Stimulated activated CD4-positive, alpha-beta T cell treated with anti-CD3 and anti-CD28 coated beads, TNF-alpha, amount 100 ng/mL, for 1 hour (primary cell): ENCODE measurements at places on chromosomes 5 and 9.

DNA sequence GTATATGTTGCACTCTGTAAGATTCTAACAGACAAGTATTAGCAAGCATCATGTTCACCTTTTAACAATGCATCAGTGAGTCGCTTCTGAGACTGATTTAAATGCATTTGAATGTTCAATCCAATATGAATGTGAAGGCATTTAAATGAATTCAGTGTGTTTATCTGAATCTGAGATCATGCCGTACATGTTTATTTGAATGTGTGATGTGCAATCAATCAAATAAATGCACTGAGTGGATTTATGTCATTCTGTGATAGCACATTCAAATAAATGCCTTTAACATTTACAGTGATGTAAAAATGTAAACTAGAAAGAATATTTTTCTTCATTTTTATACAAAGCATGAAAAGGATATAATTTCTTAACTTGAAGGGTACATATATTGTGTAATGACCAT lies 1063.5 kb upstream of the NUDT12 start:
- DNase-seq, result no peak

DNA sequence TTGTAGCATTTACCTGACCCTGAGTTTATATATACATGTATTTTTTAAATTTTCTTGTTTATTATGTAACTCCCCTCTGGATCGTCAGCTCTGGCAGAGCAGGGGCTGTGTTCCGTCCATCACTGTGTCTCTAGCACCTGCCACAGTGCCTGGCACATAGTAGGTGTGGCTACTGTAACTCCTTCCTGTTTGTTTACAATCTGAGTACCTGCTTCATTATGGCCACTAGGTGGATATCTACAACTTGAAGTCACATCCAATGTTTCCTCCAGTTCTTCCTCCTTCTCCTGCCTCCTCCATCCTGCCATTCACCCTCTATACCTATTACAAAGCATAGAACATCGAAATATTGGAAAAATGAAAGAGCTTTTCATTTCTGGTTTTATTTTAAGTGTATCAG lies 14.2 kb upstream of the PPP1R2B start:
- no peak for DNase-seq

GRCh38 chr9:86513429-86513828 lies 159.2 kb upstream of the TUT7 start:
- DNase-seq, result no peak

DNA sequence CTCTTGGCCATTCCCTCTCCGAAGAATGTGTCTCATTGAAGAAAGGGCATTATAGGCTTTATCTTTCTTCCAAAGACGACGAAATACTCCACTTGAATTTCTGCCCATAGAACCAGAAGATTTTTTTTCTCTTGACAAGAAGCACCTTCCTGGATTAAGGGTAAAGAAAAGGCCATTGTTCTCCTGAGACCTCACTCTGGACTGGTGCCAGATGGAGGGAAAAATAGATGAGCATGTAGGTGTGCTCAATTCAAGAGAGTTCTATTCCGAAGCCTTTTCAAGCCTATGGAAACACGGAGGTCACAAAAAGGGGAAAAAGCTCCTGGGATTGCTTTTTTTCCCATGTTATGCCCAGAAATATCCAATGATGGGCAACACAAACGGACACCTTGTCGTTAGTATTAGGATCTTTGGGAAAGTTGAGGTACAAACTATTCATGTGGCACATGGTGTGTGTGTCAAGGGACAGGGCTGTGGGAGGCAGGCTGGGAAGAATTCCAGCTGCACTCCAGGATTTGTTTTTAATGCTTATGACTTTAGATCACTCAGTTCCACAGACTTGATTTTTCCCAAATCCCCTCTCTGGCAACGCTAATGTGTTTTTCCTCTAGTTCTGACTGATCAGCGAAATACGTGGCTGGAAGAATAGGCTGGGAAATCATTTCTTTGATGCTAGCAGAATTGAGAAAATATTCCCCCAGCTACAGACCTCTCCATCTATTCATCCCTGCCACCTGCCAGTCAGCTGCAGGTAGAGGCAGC lies 89.9 kb downstream of the SIL1 start:
- DNase-seq, result no peak

DNA sequence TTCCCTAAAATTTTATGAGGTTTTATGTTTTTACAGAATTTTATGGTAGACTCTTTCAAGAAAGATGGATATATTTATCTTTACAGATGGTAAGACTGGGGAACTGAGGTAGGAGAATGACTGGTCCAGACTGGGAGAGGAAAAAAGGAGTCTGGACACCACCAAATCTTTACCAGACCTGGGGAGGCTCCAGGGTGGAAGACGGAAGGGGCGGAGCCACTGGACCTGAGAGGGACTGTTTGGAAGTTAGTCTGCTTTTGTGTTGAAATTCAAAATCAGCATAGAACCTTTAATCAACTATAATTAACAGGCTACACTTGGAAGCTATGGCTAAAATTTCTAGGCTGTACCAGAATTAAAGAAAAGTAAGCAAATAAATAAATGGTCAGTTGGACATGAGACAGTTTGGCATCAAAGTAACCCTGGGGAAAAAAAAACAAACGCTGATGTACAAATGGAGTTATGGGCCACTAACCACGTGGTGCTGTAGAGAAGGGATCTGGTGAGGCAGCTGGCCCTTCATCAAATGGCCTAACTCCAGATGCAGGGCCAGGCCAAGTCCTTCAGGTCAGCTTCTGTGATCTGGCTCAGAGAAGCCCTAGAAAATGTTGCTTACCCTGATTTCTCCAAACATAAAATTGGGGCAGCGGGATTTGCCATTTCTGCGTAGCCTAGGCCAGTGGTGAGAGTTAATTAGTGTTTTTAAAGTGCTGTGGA lies 155.1 kb downstream of the ARSB start:
- DNase-seq, result no peak

- DNase-seq, result no peak
Measured at GRCh38 chr5:93925321-93925720, 183.9 kb upstream of the POU5F2 start.

DNA sequence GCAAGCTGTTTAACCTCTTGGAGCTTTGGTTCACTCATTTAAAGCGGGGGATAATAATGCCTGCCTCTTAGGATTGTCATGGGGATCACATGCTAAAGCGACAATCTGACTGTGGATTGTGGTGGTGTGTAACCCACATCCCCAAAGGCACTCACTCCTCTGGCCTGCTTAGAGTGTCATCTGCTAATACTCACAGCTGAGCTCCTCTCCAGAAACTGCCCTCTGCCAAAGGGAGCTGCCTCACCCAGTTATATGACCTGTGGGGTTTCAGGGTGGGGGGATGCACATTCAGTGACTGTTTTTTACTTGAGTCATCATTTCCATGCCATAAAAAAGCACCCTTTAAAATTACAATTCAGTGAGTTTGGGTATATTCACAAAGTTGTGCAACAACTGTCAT lies 110.0 kb upstream of the SPOCK1 start:
- no peak for DNase-seq

- no peak for DNase-seq
Measured at GRCh38 chr5:57102905-57103255, 71.0 kb upstream of the GPBP1 start.

DNA sequence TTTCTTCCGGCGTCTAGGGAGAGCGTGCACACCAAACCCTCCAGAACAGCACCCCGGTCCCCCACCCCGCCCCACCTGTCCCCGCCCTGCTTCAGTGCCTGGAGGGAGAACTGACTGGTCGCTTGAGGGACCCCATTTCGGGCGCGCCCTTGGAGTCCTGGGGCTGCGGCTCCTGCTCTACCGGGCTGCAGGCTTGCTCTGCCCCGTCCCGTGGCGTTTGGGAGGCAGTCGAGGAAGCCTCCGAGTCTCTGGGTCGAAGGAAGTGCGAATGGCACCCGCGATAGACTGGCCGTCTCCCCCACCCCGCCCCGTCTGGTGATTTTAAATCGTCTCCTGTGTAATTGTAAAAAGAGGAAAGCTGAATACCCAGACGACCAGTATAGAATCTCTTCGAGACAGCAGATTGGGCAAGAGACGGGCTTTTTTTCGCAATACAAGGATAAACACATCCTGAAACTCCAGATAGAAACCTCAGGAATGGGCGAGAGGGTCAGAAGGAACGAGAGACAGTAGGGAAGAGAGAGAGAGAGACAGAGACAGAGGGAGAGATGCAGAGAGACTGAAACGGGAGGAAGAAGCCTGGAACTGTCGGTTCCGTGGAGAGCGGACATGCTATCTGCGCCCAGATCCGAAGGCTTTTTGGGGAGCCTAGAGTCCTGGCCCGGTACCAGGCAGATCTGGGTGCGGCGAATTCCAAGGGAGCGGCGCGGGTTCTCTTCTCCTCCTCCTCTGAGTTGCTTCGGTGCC lies 9.9 kb downstream of the PRDM6 start:
- no peak for DNase-seq

DNA sequence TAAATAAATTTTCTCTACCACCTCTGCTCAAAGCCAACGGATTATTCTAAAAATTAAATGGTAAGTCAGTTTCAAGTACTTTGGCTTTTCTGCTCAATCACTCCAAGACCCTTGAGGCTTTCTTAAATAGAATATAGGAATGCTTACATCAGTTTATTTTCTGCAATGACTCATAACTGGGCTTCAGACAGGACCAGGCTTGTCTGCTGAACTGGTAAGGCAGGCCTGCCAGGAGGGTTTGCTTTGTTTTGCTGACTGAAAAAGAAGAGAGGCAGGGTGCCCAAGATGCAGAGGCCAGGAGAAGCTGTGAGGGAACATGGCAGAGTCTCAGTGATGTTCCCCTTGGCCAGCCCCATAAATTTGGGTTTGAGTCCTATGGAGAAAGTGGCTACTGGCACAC lies 60.3 kb upstream of the EPB41L4A start:
- DNase-seq, result no peak

GRCh38 chr5:1950708-1951103 lies 68.0 kb upstream of the IRX4 start:
- no peak for DNase-seq

DNA sequence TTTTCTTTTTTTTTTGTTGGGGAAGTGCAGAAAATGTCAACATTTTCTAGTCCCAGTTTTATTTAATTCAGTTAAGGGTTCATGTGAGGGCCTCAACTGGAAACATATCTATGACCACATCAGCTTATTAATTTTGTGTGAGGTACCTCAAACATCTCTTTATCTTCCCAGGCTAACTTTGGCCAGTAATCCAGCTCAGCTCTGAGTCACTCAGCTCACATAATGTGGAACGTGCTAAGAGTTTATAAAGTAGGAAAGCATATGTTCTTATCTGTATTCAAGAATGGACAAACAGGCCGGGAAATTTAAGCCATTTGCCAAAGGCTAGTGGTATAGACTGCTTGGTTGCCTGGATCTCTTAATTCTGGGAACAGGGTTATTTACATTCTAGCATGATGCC lies 118.4 kb downstream of the INSYN2B start:
- no peak for DNase-seq

DNA sequence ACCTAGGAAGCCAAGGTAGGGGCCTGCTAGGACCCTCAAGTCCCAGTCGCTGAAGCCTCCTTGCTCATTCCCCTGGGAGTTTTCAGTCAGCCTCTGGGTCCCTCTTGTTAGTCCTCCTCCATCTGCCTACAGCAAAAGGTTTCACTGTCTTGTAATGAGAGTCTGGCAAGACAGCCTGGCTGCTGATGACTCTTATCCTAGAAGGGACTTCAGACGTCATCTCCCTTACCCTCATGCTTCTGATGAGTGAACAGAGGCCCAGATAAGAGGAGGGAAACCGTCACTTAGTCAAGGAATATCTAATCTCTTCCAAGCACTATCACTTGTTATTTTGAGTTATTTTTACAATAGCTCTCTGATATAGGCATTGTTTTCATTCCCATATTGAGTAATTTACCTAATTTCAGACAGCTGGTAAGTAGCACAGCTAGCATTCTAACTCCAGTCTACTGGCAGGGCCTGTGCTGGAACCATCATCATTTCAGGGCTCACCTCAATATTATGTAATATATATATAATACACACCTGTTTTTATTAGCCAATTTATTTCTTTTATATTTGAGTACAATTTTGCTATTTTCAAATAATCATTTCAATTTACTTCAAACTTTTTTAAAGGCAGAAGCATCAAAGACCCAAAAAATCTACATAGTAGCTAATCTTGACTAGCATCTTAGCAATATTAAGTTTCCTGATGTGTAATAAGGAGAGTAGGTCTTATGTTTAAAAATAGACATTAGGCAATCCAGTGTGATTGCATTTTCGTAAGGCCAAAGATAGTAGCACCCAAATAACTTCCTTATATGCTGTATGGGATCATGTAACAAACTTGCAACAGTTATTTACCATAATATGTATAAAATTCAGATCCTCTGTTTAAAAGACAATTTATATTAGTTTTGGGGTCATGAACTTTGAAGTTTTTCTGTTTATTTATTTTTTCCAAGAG lies 7.9 kb downstream of the CMYA5 start:
- DNase-seq, result no peak

GRCh38 chr5:146025114-146025680 lies 80.2 kb downstream of the PLAC8L1 start:
- no peak for DNase-seq

DNA sequence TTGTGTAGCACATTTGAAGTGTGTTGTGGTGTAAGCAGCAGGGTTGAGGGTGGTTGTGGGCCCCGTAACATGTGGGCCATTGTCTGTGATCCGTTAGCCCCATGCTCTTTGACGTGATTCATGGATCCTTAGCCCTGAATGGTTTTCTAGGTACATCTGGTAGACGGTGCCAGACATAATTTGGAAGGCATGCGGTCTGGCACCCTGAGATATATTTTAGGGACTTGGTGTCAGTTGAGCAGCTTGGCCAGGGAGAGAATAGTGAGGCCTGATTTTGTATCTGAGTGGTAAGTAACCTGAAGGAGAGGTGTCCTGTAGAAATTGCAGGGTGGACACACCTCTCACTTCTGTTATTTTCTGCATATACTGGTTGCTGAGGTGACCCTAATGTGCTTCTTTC lies 10.9 kb downstream of the SH3GL2 start:
- DNase-seq, result no peak

DNA sequence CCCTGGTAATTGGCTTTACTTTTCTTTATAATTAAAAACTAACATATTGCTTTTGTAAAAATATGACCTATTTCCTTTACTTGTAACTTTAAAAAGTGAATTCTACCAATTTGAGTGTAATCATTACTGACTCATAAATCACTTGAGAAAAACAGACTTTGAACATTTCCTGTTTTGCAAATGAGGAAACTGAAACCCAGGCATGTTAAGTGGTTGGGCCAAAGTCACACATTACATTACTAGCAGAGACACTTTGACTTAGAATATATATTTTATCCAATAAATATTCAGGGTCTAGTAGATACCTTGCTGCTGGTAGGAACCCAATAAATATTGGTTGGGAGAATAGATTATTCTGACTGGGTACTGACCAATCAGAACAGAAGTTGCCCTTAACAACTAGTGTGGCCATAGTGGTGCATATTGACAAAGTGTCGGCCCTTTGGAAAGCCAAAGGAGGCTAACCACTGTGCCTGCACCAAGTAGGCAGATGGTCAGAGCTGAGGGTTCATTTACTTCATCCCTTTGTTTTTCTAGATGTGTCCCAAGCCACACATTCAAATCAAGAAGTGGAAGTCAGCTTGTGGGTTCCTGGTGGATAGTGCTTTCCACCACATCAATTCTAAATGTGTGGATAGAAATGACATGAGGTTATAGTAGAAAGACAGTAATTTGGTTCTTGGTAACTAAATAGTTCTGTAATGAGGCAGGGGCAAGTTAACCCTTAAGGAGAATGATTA lies 365.1 kb upstream of the RIOK2 start:
- DNase-seq, result no peak

GRCh38 chr5:57416278-57416994 lies 66.2 kb downstream of the ACTBL2 start:
- DNase-seq, result no peak
